GM18507 (cell line): ENCODE measurements at places on chromosomes 2 and 18.

GRCh38 chr2:121291251-121291580 lies 6.2 kb upstream of the TFCP2L1 start:
- DNase-seq, result no peak

DNA sequence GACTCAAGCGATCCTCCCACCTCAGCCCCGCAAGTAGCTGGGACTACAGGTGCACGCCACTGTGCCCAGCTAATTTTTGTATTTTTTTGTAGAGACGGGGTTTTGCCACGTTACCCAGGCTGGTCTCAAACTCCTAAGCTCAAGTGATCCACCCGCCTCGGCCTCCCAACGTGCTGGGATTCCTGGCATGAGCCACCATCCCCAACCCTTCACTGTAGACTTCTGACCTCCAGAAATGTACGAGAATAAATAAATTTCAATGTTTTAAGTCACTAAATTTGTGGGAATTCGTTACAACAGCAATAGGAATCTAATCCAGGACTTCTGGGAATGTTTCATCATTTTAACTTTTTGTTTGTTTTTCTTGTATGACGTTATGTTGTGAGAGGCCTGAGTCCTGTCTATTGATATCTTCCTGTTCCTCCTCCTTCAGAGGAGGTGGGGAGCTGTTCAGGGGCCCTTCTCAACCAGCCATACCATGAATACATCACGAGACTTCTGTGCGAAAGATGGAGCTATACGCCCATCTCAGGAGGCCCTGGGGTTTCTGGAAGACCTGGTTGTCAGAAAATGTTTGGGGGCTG lies 40.0 kb downstream of the TEX44 start:
- DNase-seq, result no peak

DNA sequence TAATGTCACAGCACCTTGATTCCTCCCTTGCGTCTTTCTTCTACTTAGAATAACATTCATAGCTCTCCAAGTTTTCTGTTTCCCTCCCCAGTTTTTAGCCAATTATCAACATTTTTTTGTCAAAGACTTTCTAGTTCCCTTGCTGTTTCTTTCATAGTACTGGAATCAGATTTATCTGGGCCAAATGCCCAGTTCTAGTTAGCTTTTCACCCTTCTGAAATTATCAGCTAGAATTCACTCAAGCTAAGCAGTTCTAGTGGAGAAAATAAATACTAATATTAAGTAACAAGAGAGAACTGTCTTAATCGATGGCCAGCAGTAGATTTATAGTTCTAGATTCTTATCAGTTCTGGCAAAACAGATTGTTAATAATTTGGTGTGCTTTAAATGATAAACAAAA lies 36.2 kb downstream of the EFEMP1 start:
- DNase-seq, result no peak

DNA sequence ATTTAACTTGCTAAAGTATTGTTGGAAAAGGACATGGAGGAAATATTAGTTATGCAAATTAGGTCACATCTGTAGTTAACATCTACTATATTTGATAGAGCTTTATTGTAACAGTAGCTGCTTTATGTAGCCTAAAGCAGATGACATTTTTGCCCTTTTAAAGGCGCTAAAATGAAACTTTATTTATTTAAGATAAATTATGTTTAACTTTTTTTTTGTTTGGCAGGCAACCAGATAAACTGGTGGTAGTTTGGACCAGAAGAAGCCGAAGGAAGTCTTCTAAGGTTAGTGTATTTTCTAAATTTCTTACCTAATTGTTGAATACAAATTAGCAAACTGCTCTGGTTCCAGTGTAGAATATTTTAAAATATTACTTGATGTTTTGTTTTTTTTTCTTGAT lies 41.7 kb downstream of the EHBP1 start:
- DNase-seq, result no peak

DNA sequence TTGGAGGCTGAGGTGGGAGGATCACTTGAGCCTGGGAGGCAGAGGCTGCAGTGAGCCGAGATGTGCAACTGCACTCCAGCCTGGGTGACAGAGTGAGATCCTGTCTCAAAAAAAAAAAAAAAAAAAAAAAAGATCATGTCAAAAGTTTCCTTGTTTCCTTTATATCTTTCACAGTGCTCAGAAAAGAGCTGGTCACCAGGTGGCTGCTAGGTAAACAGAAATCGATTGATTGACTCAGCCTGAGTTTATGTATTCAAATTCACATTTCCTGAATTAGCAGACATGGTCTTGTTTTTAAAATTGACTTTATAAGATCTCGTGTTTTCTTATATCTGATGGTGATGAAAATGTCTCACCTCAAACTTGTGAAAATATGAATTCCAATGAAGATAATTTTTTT lies 261.8 kb upstream of the FANCL start:
- DNase-seq, result no peak

DNA sequence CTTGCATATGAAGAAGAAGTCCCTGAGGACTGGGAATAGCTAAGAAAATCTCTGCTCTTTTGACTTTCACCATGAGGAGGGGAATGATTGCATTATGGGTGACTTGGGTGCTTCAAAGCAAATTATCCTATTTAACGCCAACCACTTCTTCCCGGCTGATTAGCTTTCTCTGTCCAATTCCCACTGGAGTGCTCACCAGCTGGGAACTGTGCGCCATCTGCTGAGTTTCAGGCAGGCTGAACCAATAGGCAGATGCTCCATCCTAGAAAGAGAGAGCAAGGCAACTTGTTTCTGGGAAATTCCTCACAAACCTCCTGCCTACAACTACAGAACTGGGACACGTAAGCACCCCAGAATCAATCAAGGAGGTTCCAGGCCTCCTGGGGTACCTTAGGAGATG lies 49.4 kb downstream of the POLE4 start:
- DNase-seq, result no peak

DNA sequence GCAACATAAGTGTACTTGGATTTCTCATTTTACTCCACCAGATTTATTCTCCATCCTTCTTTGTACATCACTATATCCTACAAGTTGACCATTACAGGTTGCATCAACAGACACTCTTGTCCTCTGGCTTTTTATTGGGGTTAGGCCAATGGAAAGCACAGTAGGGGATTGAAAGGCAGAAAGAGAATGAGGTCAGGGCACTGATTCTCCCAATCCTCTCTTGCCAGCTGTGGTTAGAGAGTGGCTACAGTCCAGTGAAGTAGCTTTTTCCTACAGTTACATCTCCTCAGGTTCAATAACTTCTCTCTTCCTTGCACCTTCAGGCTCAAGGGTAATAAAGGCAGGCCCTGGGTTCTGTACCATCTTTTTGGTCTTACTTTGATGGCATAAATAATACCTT lies 20.2 kb upstream of the COL5A2 start:
- DNase-seq, result no peak

- DNase-seq, result no peak
Observed at GRCh38 chr2:219388907-219389156, 1.1 kb upstream of the DNPEP start.

- no peak for DNase-seq
Observed at GRCh38 chr2:134148843-134149472, 104.9 kb upstream of the MGAT5 start.
